ENCODE measurements at places on chromosomes 5 and 9.

- no peak for DNase-seq
Measured at GRCh38 chr5:134732819-134733218, 5.5 kb upstream of the CAMLG start.

DNA sequence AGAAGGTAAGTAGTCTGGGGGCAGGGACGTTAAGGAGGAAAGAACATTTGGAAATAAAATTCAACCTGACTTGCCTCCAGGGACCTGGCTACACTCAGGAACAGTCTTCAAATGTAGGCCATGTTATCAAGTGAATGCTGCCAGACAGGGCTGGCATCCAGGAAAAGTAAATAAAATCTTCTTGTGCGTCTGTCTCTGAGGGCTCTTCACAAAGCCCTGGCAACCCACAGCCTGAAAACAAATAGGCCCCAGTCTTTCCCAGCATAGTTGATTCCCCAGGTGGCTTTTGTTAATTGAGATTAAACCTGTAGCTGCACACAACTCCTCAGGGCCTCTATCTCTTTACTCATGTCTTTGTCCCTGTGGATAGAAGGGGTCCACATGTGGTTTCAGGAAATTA is 55.4 kb downstream of the STK32A start:
- peak; percentile 85 for DNase-seq

GRCh38 chr5:87541033-87541432 is 128.3 kb upstream of the CCNH start:
- DNase-seq: peak; percentile 78

DNA sequence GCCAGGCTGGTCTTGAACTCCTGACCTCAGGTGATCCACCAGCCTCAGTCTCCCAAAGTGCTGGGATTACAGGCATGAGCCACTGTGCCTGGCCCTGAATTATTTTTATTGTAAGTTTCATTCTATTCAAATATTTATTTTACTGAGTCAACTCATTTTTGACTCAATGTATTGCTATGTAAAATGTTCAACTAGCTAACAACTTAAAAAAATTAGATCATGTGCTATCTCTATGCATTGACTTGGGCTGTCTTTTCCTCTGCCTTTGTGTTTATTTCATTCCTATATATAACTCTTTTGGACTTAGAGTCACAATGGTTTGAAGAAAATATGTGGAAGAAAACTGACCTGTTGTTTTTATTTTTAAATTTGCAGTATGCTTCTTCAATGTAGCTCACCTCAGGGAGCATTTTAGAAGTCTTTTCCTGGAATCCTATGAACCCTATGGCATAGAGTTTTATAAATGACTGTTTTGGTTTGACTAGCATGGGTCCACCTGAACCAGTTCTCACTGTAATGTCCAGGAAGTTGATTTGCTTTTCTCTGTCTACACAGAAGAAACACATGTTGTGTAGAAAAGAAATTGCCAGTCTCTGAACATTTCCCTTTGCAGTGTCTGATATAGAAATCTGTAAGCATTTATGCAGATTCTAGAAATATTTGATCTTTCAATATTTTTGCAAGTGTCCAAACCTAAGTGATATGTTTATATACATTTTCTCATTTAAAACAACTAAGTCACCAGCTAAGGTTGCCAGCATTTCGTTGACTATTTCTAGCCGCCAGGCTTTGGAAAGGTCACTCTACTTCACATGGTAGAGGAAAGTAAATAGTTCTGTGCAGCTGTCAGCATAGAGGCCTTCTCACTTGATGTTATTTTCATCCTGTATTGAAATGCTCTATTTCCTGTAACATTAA is 138.8 kb downstream of the PCSK1 start:
- no peak for DNase-seq

Data from NCI-H774 (cell line).